HS-5 (cell line): ENCODE measurements at places on chromosomes 1 and 21.

DNA sequence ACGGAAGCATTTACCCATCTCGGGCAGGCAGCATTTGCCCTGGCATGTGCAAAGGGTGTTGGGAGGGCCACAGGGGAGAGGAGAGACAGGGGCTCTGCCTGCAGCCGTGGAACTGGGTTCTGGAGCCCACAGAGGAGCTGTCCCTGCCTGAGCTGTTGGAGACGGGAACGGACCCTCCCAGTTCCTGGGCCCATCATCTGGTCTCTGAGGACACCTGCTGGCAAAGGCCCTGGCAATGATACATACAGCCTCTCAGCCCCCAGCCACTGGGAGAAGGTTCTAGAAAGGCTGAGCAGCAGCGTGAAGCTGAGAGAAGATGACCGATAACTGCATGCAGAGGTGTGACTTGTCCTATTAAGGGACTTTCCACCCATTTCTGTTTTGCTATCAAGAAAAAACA lies 31.4 kb downstream of the FAAP20 start:
- no peak for DNase-seq

DNA sequence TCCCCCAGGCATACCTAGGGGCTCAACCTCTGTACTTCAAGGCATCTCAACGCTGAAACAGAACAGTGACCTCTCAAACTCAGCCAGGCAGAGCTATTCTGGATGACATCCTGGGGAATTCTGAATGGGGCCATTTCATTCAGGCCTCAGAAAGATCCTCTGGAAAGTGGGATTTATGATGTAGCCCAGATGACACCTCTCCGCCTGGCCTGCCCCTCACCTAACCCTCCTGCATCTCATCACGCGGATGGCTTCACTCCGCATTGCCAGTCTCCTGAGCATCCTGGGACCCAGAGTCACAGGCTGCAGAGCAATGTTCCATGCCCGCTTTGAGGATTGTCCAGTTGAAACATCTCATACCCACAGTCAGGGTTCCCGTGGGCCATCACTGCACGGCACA lies 1.2 kb downstream of the SPATA46 start:
- no peak for DNase-seq

GRCh38 chr1:85406887-85407533 lies 57.9 kb downstream of the DDAH1 start:
- peak; percentile 74 for DNase-seq

GRCh38 chr1:22685591-22686059 lies 25.0 kb upstream of the EPHB2 start:
- DNase-seq = no peak

DNA sequence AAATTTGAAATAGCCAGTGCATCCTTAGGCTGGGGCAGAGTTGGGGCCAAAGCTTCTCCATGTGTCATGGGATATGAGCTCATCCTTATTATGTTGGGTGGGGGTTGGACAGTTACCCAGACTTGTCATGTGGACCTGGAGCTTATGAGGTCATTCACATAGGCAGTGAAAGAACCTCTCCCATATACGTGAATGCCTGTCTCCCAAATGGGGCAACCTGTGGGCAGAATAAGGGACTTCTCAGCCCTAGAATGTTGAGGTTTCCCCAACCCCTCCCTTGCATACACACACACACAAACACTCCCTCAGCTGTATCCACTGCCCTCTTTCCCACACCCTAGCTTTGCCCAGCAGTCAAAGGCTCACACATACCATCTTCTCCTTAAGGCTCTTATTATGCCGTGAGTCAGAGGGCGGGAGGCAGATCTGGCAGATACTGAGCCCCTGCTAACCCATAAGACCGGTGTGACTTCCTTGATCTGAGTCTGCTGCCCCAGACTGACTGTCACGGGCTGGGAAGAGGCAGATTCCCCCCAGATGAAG lies 2.3 kb upstream of the IVL start:
- peak; percentile 99 for DNase-seq
